ENCODE measurements at places on chromosomes 13 and 19.

DNA sequence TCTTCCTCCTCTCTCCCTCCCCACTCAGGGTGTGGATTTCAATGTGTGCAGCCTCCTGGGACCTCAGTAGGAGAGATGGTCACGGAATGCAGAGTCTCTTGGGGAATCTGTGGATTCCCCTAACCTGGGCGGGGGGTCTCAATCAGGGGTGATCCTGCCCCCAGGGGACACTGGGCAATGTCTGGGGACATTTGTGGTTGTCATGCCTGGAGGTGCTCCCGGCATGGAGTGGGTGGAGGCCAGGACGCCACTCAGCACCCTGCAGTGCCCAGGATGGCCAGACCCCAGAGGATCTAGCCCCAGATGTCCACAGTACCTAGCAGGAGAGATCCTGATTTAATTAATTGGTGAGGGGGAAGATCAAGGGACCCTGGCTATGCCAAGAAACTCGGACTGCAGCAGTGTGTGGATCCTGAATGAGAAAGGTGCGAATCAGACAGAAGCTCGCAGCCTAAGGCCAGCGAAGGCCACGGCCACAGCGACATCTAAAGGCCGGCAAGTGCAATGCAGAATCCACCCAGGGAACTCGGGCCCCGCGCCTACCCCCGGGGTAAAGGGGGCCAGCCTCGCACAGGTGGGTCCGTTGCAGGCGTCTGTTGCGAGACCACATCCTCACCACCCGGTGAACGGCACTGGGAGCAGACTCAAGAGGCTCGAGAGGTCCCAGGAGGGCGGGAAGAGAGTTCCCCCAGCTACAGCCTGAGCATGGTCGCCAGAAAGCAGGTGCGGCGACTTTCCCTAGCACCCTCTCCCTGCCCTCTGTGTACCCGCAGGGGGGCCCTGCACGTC is 88.8 kb downstream of the GNG7 start:
- no peak for DNase-seq

DNA sequence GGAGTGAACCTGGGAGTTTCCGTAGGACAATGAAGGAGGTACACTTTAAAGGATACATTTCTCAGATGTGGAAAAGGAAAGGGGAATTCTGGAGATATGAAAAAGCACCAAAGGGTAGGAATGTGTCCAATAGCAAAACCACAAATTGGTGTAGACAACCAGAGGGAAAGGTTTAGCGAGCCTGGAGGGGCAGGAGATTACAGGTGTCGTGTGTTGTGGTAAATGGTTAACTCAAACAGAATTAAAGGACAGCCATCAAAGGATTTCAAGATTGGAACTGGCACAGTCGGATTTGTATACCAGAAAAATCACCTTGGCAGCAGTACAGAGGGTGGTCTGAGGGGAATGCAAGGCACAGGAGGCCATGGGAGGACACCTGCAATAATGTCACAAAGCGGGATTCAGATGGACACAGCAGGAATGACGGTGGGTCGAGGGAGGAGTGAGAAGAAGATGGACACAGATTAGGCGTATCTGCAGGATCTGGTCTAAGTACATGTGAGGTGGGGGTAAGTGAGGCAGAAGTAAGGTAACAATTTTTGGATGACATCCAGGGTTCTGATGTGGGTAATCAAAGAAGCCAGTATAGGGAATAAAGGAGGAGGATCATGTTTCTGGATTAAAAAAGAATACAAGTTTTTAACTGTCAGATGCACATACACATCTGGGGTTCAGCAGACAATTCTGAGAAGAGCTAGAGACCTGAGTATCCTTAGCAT is 361.6 kb downstream of the KLF12 start:
- DNase-seq = no peak

DNA sequence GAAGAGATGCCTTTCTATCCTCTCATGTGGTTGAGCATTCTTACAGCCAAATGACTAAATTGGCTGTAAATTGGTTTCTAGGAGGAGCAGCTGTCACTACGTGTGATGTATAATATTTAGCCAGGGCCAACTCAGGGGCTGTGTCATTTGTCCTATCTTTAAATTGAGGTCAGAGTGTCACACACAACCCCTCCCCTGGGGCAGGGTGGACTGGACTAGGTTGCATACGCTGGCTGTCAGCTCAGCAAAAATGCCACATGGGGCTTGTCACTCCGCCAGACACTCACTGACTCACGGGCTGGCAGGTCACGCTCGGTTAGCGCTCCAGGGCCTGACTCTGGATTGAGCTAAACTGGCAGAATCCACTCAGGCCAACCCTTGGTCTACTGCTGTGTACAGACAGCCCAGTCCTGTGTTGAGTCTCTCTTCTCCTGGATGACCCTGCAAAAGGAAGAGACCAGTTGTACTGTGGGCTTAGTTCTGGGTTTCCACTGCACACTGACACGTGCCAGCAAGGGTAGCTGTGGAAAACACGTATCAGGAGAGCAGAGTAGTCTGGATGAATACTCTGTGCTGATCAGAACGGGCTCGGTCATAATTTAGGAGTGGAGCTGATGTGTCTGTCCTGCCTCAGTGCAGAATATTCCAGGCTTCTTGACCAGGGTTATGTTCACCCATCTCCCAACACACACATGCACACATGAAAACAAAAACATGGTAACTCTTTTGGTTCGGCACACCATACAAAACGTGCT is 29.1 kb downstream of the SHISA2 start:
- DNase-seq = peak; percentile 78

DNA sequence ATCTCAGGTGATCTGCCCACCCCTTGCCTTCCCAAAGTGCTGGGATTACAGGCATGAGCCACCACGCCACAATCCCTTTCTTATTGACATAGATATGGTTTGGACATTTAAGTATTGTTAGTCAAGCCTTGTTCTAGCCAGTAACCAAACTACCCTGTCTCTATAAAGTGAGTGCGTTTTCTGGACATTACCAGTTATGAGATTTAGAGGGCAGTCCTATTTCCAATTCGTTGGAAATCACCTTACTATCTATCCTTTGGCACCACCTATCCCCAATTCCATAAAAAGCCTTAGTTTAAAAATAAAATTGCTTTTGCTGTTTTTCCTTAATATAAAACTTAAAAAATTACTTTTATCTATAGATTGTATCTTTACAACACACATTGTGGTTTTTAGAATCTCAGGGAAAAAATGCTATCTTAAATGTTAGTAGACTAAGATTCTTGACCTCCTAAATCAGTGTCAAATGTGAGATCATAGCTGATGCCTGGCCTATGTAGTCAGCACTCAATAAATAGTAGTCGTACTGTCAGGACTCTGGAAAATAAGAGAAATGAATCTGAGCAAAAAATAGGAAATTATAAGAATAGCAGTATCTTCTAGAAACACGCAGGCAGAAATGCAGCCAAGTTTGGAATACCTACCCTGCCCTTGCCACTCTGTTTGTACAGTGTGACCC is 57.0 kb downstream of the NUFIP1 start:
- peak; percentile 71 for DNase-seq

- DNase-seq = no peak
These were observed 14.7 kb downstream of the UBAC2 start for GRCh38 chr13:99215184-99215830.

DNA sequence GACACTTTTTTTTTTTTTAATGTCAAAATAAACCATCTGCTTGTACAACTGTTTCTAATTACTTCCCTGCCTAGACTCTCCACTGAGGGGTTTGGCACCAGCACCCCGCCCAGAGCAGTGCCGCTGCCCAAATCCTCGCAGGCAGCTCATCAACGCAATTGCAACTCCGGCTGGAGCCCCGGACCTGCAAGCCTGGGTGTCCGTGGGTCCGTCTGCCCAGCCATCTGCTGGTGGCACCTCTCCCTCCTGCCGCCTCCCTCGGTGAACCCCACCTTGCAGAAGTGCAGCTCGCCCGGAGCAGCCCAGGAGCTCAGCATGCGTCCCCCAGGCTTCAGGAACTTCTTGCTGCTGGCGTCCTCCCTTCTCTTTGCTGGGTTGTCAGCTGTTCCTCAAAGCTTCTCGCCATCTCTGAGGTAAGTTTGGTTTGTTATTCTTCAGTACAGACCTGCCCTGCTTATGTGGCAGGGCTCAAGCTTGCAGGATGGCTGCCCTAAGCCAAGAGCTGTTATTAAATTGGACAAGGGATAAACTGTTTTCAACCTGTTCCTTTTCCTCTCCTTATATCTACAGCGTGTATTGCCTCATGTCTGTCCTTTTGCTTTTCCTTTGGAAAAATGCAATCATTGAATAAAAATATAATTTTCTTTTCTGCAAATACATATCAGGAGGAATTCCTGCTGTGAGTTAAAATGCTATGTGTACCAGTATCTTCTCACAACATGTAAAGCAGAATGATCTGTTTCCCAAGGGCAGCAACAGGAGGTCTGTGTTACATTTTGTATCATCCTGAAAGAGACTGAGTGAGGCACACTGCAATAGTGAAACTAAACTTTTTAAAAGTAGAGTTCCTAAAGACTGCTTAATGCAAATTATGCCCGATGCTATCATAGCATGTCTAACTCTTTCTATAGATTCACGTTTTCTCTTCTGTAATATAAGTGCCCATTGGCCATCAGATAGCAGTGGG is at the start of gene ITGBL1:
Gene ITGBL1 (plus strand): TSS at position 157 of the 967 bp plus-strand sequence. CDS start 159 bp downstream, at position 316.
- no peak for DNase-seq

DNA sequence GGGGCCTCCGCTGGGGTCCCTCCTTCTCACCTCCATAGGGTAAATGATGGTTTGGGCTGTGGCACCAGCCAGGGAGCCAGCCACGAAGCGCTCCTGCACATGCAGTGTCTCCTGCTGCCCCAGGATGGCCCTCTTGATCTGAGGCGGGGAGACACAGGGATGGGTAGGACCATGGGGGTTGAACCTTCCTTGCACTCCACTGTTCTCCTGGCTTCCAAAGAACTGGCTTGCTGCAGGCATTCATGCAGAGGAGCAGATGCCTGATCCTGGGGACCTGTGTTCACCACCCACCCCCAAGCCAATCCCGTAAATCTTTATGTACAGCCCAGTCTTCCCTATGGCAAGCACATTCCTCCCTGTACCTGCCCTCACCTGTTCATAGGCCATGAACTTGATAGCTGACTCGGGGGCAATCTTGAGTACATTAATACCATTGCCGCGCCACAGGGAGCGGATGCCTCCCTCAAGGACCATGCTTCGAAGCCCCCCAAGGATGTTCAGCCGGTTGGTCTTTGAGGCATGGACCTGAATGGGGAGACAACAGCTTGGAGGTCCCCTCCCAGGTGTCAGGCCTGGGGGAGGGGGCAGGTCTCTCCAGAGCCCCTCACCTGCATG is 5.5 kb downstream of the SLC25A23 start:
- no peak for DNase-seq

- no peak for DNase-seq
These were observed 187.6 kb upstream of the RNF113B start for GRCh38 chr13:98364647-98365046.

DNA sequence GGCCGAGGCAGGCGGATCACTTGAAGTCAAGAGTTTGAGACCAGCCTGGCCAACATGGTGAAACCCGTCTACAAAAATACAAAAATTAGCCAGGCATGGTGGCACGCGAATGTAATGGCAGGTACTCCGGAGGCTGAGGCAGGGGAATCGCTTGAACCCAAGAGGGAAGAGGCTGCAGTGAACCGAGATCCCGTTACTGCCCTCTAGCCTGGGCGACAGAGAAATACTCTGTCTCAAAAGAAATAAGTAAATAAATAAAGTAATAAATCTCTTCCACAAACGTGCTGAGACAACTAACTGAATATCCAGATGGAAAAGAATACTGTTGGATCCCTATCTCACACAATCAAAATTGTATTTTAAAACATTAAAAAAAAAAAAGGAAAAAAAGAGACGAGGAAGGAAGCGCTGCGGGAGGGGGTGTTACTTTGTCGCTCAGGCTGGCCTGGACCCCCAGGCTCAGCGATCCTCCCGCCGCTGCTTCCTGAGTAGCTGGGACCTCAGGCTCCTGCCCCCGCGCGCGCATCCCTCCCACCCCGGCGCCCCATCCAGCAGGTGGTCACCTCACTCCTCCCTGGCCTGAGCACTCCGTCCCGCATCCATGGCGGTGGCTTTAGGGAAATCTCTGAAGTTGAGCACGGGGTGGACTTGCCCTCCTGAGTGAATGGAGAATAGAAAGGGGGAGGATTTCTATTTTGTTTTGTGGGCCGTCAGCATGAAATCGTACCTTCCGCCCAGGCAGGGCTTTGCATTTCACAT is 628 bp upstream of the ZNF813 start:
- no peak for DNase-seq

- DNase-seq = peak; percentile 25
These were observed 23.9 kb upstream of the PSG4 start for GRCh38 chr19:43229315-43229714.

DNA sequence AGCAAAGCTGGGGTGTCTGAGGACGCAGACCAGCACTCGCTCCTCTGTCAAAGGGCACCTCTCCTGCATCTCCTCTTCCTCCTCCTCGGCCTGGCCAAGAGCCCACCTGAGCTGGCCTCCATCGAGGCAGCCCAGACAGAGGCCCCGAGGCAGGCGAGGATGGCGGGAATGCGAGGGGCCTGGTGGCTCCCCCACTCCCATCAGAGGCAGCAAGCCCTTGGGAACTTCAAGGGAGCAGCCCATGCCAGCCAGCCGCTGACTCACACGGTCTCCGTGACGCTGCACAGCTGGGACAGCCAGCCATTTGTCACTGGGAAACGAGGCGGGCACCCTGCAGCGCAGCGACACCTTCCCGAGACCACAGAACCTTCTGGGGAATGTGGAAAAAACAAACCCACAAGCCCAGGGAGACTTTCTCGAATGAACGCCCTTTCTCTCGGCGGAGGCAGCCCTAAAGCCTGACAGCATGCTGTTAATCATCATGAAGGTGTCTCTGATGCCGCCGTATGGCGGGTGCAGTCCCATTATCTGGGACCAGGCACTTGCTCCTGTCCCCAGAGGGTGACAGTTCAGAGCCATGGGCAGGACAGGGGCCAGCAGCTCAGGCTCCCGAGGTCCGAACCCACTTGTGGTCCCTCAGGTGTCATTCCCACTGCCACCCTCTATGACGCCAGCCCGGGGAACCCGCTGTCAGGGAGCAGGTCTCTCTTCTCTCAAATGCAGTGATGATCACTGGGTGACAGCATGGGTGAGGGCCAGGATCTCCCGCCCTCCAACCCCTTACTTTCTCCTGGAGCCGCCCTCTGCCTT is 53.0 kb downstream of the PEPD start:
- no peak for DNase-seq

DNA sequence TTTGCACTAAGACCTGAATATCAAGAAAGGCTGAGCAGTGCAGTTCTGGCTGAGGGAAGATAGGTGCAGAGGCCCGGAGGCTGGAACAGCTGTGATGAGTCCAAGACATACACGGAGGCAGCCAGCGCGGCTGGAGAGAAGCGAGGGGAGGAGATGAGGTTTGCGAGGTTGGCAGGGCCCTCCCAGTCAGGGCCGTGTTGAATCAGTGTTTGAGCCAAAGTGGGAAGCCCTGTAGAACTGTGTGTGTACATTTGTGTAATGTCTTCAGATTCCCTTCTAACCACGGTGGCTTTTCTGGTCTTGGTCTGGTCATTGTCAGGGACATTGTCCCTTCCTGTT is 34.9 kb downstream of the PAK4 start:
- DNase-seq = peak; percentile 5

GRCh38 chr13:33110386-33110712 is 94.1 kb downstream of the KL start:
- DNase-seq = no peak

DNA sequence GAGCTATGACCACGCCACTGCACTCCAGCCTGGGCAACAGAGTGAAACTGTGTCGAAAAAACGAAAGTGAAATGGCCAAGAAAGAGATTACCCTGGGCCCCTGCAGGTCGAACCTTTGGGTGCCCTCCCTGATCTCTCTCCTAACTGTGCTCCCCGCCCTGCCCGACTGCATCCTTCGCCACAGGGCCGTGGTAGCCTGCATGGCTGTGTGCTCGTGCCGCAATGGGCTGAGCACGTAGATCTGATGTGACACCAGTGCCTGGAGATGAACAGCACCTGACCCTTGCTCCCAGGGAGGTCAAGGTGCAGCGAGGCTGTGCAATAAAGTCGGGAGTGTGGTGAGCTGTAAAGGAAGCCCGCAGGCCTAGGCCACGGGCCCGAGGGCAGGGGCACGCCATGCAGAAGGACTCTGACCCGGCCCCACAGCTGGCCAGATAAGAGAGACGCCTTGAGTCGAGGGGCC is 60.2 kb downstream of the PEX11G start:
- DNase-seq = no peak
